ENCODE measurements at places on chromosomes 4 and X. TPM values are rescaled to one million over a fixed set of nuclear protein-coding genes. Genes with fewer than 3 reads are reported as not detected.

GPRASP3 gene
- 12.0 TPM for total RNA-seq

RPL34 gene
- total RNA-seq = 534 TPM

CLIC2 gene
- total RNA-seq = 6.2 TPM

HSFX1 gene
- 1.00 TPM for total RNA-seq

XAGE2 gene
- not detected for total RNA-seq

DIPK2B gene
- total RNA-seq = 0.11 TPM

MAGEA2B gene
- not detected for total RNA-seq

PPEF1 gene
- not detected for total RNA-seq

TLR10 gene
- not detected for total RNA-seq

VCX3A gene
- total RNA-seq = not detected

ELK1 gene
- total RNA-seq = 23.6 TPM

GPAT3 gene
- 30.2 TPM for total RNA-seq

EVC gene
- 59.4 TPM for total RNA-seq

GYPE gene
- total RNA-seq = 0.25 TPM

MAP7D2 gene
- total RNA-seq = under 0.01 TPM

FHDC1 gene
- total RNA-seq = 0.25 TPM

RASGEF1B gene
- 1.1 TPM for total RNA-seq

SHOX gene
- total RNA-seq = not detected

PNMA3 gene
- total RNA-seq = 0.12 TPM

SRPX gene
- 154 TPM for total RNA-seq

XPNPEP2 gene
- total RNA-seq = 0.25 TPM

SPIN2A gene
- total RNA-seq = 0.37 TPM

TLL1 gene
- under 0.01 TPM for total RNA-seq

GUCY1A1 gene
- 0.11 TPM for total RNA-seq

NAP1L2 gene
- total RNA-seq = 3.9 TPM

SLC10A6 gene
- not detected for total RNA-seq

EMCN gene
- 0.12 TPM for total RNA-seq

SPANXB1 gene
- not detected for total RNA-seq

AIMP1 gene
- 39.1 TPM for total RNA-seq

ELOVL6 gene
- 22.2 TPM for total RNA-seq

CRLF2 gene
- total RNA-seq = not detected

RS1 gene
- not detected for total RNA-seq

CHST7 gene
- total RNA-seq = 8.7 TPM

PPEF2 gene
- under 0.01 TPM for total RNA-seq

MAGEH1 gene
- total RNA-seq = 41.4 TPM

NKX3-2 gene
- 0.55 TPM for total RNA-seq

MAEA gene
- 61.9 TPM for total RNA-seq

MMRN1 gene
- 0.77 TPM for total RNA-seq

CT83 gene
- not detected for total RNA-seq

BBS12 gene
- total RNA-seq = 4.6 TPM

Data from uterine smooth muscle cell (primary cell).